ENCODE measurements at places on chromosomes 16 and 17.

GRCh38 chr17:40319651-40320540 lies 10.9 kb downstream of the RARA start:
- DNase-seq = peak; percentile 82

DNA sequence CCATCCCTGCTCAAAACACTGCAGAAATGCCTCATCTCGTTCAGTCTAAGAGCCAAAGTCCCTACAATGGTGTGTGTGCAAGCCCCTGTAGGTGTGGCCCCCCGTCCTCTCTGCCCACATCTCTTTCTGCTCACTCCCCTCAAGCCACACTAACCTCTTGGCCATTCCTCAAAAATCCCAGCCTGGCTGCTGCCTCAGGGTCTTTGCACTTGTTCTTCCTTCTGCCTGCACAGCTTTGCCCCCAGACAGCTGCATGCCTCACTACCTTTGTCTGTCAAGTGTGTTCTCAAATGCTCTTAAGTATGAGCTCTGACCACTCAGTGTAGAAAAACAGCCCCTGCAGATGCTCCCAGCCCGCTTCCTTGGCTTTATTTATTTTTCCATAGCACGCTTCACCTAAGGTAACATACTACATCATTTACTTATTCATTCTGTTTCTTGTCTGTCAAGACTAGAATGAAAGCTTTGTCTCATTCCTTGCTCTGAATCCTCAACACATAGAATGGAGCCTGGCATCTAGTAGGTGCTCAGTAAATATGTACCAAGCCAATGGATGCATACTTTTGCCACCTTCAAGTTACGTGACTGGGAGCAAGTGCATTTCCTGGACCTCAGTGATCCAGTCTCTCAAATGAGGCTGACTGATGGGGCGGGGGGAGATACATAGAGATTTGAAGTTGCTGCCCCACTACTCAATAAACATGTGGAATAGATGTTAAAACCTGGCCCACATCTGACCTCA lies 38.1 kb downstream of the RAI1 start:
- no peak for DNase-seq

DNA sequence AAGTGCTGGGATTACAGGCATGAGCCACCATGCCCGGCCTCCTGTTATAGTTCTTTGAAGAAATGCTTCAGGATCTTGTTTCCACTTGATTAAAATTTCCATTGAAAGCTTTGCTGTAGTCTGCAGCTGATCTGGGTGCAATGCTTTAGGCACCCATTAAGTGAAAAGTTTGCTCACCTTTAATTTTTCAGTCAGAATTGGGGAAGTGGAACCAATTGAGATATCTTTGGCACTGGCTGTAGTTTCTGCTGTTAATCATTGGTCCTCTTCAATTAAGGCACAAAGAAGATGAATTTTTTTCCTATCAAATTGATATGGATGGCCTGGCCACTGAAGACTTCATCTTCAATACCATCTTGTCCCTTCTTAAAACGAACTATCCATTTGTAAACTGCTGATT lies 336.1 kb upstream of the TBX2 start:
- no peak for DNase-seq

- no peak for DNase-seq
Observed at GRCh38 chr17:57004944-57005579, 27.1 kb downstream of the SCPEP1 start.

GRCh38 chr16:74607310-74607961 lies 522 bp upstream of the GLG1 start:
- DNase-seq = no peak

DNA sequence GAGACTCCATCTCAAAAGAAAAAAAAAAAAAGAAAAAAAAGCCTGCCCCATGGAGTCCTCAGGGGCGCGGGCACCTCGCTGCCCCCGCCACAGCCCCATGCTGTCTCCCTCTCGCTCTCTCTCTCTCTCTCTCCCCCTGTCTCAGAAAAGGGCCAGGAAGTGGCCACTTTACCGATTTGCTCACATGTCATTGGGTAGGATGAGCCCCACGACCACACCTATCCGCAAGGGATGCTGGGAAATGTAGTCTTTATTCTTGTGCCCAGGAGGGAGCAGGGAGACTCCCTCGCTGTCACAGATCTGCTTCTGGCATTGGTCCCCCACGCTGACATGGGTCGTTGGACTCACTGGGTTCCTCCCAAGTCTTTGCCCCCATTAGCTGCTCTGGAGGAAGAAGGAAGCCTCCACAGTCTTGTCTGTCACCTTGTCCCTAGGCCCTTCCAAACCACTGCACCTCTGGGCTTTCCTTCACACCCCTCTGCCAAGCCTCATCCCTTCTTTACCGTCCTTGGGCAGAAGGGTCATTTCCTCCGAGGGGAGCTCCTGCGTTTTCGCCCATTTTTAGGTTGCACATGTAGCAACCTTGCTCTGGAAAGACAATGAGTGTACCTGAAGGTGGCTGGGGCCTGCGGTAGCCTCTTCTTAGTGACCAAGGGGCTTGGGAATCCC lies 6.9 kb upstream of the GJD3 start:
- peak; percentile 33 for DNase-seq

DNA sequence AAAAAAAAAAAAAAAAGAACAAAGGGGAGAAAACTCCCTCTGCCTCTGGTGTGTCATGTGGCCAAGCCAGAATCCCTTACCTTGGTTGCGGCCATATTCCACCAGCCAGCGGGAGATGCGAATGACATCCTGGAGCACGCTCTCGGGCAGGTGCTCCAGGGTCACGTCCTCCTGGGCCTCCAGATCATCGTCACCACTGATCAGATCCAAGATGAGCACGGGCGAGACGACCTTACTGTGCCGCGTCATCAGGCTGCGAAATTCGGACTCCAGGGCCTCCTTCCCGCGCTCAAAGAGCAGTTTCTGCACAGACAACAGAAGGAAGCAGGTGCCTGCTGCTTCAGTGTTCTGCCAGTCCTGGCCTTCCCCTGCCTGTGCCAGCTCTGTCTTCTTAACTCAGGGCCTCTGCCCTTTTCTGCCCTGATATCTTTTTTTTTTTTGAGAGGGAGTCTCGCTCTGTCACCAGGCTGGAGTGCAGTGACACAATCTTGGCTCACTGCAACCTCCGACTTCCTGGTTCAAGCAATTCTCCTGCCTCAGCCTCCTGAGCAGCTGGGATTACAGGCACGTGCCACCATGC lies 5.8 kb downstream of the EXOC7 start:
- DNase-seq = no peak

DNA sequence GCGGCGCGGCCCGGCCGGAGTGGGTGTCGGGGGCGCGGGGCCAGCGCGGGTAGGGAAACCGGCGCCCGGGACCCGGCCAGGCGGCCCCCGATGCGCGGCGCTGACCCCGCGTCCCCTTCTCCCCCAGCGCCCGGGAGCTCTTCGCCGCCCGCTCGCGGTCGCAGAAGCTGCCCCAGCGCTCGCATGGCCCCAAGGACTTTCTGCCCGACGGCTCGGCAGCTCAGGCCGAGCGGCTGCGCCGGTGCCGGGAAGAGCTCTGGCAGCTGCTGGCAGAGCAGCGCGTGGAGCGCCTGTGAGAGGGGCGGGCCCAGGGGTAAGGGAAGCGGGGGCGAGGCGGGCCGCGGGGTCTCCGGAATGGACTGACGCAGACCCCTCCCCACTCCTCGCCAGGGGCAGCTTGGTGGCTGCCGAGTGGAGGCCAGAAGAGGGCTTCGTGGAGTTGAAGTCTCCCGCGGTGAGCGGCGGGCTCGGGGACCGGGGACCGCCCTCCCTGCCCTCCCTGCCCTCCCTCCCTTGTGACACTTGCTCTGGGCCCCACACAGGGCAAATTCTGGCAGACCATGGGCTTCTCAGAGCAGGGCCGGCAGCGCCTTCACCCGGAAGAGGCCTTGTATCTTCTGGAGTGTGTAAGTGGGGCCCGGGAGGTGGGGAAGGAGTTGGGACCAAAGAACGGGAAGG lies 430 bp downstream of the TSEN54 start:
- no peak for DNase-seq

GRCh38 chr16:27847030-27847550 lies 216.4 kb downstream of the GSG1L start:
- DNase-seq = no peak

- DNase-seq = no peak
Observed at GRCh38 chr16:49637933-49638672, 217.8 kb downstream of the ZNF423 start.

- no peak for DNase-seq
Observed at GRCh38 chr17:68029512-68030215, 5.9 kb upstream of the KPNA2 start.

- no peak for DNase-seq
Observed at GRCh38 chr16:27245276-27246172, 23.0 kb downstream of the NSMCE1 start.

DNA sequence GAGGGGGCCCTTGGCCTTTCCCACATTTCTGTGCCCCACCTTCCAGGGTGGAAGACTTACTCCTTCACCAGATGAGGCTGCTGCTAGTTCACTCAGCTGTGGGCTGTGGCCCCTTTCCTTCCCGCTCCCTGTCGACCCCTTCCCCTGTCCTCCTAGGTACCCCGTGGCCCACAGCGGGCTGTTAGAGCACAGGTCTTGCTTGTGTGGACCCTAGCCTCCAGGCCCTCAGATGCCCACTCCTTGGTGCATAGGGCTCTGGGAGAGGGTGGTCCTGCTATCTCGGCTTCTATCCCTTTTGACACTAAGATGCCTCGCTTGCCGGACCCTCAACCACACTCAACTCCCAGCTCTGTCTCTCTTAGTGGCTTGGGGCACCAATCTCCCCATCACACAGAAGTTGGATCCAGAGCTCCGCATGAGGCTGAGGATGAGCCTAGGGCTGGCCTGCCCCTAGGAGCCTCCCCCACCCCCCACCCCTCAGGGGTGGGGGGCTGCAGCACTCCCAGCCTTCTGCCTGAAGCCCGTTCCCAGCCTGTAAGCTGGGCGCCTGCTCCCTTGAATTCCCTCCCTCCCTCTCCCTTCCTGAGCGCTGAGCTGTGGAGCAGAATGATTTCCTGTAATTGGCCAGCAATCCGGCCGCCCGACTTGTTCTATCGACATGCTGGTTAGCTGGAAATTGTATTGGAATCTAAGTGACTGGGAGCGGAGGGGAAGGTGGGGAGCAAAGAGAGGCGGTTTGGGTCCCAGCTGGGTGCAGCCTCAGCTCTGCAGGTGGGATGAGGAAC lies 30.9 kb downstream of the DCAKD start:
- DNase-seq = no peak

DNA sequence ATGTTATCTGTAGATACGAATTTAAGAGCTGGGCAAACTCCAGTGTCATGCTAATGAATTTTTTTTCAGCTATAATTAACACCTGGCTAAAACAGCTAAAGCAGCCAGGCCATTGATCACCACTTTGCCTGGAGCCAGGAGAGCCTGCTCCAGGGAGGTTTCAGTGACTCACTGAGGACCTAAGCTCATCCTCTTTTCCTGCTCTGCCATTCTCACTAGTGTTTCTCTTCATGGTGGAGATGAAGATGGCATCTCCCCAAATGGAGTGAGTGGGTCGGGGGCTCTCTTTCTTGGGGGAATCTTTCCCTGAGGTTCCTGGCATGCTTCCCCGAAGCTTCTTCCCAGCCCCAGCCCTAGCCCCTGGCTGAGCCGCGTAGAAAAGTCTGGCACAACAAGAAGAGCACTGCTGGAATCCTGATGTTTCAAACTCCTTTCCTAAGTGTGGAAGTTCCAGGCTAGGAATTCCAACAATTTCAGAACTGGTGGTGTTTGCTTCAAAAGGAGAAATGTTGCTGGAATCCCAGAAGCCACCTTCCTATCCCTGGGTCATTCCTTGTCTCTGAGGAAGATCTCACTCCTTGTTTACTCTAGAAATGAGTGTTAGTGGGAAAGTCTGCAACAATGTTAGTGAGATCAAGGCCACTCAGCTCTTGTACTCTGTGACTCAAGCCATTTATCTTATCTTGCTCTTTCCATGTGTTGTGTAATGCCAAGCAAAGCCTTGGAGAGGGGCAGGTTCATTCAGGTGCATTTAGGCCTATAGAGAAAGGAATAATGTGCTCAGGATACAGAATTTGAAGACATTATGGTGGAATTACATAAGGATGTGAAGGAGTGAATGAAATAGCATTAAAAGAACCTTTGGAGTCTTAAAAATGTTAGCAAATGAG lies 26.0 kb upstream of the B4GALNT2 start:
- no peak for DNase-seq

- DNase-seq = no peak
Observed at GRCh38 chr17:10099051-10099571, 99.3 kb downstream of the GAS7 start.

DNA sequence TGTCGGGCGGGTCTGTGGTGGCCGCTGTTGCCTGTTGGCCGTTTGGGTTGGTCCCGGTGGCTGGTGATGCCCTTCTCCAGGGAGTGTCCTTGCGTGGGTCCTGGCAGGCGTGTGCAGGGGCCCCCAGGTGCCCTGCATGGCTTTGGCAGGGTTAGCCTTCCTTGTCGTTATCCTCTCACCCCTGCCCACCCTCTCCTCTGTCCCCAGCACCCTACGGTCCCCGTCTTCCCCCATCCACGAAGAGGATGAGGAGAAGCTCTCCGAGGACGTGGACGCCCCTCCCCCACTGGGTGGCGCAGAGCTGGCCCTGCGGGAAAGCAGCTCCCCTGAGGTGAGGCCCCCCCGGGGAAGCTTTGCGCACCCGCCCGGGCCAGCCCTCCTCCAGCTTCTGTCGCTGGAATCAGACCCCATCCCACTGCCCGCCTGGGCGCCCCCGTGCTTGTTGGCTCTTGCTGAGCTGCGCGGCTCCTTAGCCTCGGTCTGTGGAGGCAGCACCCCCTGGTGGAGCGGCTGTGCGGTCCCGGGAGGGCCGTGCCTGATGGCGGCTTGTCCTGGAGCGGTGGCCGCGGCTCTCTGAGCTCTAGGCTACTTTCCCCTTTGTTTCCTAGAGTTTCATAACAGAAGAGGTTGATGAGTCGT lies 10.6 kb upstream of the NUDT16L1 start:
- DNase-seq = no peak

DNA sequence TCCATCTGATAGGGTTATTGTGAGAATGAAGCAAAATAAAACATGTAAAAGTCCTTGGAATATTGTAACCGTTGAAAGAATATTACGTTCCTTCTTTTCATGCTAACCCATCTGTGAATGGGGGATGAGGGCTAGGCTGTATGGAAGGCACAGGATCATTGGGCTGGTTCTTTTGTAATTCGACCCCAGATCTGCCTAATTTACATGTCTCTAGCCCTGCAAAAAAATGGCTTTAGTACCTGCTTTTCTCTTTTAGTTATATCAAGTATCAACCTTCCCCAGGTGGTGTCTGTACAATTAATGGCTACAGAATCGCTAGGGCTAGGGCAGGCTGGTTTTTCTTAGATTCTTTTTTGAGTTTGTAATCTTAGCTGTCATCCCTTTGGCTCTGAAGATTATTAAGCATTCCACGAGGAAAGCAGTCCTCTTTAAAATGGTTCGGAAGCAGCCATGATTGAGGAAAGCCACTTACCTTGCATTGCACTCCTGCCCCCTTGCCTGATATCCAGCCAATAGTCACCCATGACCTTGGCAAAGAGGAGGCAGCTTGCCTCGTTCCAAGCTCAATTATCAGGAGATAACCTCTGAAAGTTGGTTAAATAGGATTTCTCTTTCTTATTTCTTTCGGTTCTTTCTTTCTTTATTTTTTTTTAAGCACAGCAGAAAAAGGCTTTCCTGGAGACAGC lies 153.9 kb upstream of the ZKSCAN2 start:
- DNase-seq = no peak

GRCh38 chr16:82769845-82770244 lies 143.1 kb downstream of the CDH13 start:
- no peak for DNase-seq

GRCh38 chr17:64008830-64009229 lies 10.7 kb downstream of the PRR29 start:
- DNase-seq = no peak

- DNase-seq = no peak
Observed at GRCh38 chr17:62627219-62627903, at the start of gene MRC2. TSS of gene MRC2 (plus strand) at chr17:62627670. CDS start at chr17:62627803, 133 bp downstream.

All from central memory CD4-positive, alpha-beta T cell (primary cell).